ENCODE measurements at places on chromosomes 3 and 15.

GRCh38 chr15:71151081-71151480 lies 35.8 kb downstream of the THSD4 start:
- no peak for DNase-seq

DNA sequence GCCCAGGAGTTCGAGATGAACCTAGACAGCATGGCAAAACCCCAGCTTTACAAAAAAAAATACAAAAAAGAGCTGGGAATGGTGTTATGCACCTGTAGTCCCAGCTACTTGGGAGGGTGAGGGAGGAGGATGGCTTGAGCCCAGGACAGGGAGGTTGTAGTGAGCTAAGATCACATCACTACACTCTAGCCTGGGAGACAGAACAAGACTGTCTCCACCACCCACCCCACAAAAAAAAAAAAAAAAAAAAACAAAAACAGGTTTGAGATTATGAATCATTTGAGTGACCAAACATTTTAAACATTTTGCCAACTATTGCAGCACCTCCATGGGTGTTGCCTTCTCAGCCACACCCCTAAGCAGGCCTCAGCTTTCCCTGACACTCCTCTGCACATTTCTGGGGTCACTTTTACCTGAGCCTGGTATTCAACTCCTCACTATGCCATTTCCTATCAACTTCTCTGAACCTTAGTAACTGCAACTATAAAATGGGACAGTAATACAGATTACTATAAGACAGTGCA lies 41.8 kb downstream of the IL5RA start:
- DNase-seq, result no peak

DNA sequence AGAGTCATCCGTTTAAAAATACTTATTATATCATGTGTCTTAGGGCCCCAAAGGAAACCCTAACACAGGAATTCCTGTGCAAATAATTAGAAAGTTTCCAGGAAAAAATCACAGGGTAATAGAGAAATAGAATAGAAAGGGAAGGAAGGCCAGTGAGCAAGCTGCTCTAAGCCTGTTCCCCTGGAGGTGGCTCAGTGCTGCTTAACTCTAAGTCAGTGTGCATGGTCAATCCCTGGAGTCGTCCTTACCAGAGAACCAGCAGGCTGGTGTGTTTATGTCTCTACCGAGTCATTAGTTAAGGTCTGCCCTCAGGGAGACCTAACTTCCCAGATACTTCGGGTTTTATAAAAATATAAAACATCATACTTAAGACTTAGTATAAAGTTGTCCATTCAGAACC lies 21.0 kb upstream of the MCF2L2 start:
- DNase-seq, result peak; percentile 43

DNA sequence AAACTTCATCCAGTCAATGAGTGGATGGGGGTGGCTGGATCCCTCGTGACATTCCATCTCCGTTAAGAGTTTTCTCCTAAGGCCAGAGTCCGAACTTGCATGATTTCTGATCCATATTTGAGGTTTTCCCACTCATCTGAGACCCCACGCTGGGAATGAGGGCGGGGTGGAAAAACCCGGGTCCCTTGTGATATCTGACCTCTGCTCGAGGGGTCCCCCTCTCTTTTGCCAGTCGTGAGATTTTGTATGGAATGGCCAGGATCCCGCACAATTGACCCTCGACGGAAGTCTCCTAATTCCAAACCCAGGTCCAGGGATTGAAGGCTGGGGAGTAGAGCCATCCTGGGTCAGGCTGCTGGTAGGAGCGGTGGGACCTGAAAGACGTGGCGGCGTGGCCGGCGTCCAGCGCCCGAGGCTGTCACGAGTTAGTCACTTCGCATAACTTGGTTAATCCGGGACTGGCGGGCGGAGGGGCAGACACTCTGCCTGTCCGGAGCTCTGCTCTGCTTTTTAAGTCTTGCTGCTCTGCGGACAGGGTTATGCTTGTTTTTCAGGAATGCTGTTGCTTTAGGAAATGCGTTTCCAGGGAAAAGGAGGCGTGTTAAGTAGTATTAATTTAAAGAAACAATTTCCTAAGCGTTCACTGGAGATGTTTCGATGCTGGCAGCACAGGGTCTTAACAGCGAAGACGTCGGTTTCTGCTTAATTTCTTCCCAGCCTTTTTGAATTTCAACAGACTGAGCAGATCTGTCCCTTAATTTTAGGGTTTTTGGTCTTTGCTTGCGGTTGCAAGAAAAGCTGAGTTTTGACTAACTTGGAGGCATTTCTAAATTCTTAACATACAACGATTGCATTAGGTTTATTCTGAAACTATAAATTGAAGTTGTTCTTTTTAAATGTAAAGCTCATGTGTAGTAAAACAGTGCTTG lies 69.7 kb upstream of the LRRFIP2 start:
- peak; percentile 53 for DNase-seq

Measured in brain (organoid and tissue), 16 donors.